ENCODE measurements at places on chromosomes 3 and 15. TPM values are rescaled to one million over a fixed set of nuclear protein-coding genes. Genes with fewer than 3 reads are reported as not detected.

CYP1A2 gene
- not detected for total RNA-seq

AGTR1 gene
- 1.6 TPM for total RNA-seq

CHST2 gene
- 40.2 TPM for total RNA-seq

SST gene
- total RNA-seq = not detected

PRICKLE2 gene
- 36.3 TPM for total RNA-seq

UCN2 gene
- 6.0 TPM for total RNA-seq

RAB27A gene
- total RNA-seq = 7.8 TPM

DNA sequence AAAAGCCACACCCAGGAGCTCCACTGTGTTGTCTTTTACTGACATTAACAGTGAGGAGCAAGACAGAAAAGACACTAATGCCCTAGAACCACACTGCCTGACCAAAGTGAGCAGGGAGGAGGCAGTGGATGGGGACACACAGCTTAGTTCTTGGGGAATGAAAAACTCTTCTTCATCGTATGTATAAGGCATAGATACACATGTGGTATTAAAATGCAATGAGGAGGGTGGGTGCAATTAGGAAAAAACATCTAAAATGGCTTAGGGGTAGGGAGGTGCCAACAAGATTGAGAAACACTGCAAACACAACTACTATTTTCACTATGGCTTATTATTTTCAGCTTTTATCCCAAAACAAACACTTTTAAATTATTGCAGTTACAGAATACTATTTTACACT is 15.5 kb downstream of the KLHL25 start:
- no peak for DNase-seq

GRCh38 chr3:139441656-139442055 is 34.7 kb downstream of the RBP2 start:
- DNase-seq = no peak

DNA sequence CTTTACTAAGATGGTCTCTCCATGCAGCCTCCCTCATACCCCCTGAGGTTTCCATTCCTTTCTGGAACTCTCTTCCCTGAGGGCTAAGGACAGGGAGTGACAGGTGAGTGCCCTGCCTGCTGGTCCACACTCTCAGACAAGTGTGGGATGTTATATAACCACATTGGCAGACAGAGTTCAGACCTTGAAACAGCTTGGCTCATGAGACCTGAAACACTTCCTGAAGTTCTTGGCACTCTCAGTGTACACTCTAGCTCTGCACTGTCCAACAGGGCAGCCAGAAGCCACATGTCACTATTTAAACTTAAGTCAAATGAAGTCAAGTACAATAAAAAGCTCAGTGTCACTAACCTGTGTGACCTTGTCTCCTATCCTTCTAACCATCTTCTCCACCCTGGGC is 188.5 kb downstream of the ZNF621 start:
- no peak for DNase-seq

DNA sequence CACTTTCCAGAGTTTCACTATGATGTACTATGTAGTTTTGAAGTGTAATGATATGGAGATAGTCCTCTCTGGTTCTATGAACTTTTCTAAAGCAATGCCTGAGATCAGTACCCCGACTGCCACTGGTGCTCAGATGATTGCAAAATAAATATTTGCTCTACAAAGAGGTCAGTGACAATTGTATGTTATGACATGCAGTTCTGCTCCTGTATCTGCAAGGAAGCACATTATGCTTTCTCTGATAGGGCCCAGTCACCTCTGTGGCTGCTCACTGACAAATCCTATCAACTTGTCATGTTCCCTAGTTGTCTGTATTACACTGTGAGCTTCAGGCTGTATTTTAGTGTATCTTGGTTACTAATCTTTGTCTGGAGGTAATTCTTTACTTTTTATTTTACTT is 362.6 kb downstream of the ROBO1 start:
- no peak for DNase-seq

DNA sequence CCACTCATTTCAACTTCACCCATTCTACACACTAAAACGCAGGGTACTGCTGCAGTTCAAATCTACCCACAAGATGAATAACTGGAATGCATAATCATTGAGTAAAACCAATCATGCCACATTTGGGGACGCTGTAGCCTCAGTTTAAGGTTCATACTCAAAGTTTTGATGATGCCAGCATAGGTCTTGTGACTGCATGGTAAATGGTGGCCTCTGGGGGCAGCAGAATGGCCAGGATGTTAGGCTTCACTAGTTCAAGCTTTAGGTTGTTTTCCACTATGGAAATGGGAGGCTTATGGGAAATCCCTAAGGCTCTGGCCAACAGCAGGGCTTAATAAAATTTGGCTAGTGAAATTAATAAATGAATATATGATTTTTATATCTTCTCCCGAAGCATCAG is 104.3 kb upstream of the TSC22D2 start:
- no peak for DNase-seq

GRCh38 chr15:62118520-62119226 is 46.4 kb downstream of the C2CD4B start:
- DNase-seq = peak; percentile 38

DNA sequence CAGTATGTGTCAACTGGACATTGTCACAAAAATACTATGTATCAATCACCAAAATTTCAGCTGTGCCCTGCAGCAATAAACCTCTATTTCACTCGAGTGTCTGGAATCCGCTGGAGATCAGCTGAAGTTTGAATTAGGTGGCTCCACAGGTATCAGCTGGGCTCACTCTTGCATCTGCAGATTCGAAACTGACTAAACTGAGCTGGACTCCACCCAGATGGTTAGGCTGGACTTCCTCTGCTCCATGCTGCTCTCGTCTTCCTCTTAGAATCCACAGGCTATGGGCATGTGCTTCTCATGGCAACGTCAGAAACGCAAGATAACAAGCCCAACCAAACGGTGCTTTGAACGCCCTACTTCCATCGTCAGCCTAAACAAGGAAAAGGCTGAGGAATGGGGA is 565.3 kb upstream of the ROBO2 start:
- no peak for DNase-seq

DNA sequence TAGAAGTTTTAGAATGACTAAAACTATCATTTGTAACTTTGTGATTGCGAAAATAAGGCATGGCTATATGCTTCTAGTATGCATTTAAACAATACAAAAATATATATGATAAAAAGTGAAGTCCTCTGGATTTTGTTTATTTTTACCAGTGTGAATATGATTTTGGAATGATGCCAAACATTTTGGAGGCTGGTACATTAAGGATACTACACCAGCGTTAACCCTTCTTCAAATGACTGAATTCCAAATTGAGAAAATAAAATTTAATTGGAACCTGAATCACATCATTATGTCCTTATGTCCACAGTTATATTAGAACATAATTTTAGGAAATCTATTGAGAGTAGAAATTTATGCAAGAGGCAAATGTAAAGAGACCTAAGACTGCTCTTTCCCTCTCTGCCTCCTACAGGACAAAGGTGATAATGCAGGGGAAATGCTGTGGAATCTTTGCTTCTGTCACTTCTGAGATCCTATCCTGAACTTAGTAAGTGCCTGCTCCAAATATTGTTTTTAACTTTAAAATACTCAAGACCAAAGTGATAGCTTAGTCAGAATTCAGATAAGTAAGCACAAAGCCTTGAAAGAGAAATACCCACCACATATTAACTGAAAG is 121.1 kb upstream of the NANOGP8 start:
- DNase-seq = peak; percentile 5

DNA sequence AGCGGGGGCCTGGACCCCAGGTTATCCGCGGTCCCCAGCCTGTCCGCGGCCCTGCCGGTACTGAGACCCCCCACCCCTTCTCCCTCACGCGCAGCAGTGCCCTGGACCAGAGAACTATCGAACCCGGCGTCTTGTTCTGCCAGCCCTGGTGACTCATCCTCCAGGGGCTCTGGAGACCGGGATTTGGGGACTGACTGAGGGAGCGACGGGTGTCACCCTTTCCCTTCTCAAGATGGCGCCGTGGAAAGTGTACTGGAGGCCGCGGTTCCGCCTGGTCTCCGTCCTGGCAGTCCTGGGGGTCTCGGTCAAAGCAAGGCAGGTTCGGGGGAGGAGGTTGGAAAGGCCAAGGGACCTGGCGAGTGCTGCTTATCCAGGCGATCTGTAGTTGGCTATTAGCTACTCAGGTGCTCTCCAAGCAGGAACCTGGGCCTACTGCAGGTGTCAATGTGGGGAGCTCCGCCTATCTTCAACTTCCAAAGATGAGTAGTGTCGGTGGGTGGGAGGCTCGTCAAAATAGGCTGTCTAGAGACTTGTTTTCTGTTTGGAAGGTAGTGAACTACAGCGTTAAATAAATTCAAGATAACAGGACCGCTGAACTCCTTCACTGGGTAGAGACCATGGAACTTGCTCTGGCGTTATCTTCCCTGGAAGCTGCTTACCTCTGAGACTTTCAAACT is 790 bp downstream of the RAB5A start:
- DNase-seq = peak; percentile 54

- DNase-seq = no peak
Observed at GRCh38 chr3:123401836-123402530, 46.9 kb downstream of the ADCY5 start.

DNA sequence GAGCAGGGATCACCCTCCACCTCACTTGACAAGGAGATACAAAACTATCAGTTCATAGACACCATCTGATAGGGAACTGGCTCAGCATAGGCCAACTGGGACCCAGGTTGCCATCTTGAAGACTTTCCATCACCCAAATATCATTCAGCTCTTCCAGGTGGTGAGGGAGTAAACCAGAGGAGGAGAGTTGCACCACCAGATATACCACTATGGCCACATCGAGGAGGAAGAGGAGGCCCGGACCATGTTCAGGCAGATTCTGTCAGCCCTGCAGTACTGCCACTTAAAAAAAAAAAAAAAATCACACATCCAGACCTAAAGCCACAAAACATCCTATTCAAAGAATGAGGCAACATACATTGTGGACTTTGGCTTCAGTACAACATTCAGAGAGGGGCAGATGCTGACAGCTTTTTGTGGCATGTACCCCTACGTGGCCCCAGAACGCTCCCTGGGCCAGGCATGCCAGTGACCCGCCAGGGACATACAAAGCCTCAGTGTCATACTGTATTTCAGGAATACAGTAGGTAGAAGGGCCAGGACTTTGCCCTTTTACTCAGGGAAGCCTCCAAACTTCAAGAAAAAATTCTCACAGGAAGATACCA is 18.4 kb upstream of the EMC3 start:
- no peak for DNase-seq

DNA sequence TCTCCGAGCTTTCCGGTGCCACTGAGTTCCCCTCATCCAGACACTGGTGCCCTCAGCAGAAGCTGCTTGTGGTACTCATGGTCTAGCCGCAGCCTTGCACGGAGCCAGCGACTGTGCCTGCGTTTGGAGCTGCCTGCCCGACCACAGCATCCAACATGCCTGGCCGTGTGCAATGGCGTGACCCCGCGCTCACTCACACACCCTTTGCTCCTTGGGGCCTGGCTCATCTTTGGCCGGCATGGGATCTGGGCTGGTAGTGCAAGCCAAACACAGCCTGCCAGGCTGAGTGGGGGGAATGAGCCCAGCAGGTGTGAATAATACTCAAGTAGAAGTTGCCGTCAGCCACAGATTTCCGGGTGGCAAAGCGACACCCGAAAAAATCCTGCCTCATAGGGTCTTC is 1178.7 kb upstream of the GBE1 start:
- no peak for DNase-seq

GRCh38 chr3:9064850-9065249 is 101.6 kb upstream of the RAD18 start:
- DNase-seq = no peak

- DNase-seq = peak; percentile 7
Observed at GRCh38 chr3:50028346-50028745, 60.4 kb upstream of the RBM5 start.

GRCh38 chr15:87710406-87710805 is 546.1 kb downstream of the NTRK3 start:
- peak; percentile 97 for DNase-seq

All from fibroblast of villous mesenchyme (primary cell).